ENCODE measurements at places on chromosomes 7 and 10.

- DNase-seq = peak; percentile 84
Measured at GRCh38 chr7:107564553-107565298, 955 bp downstream of the DUS4L start.

DNA sequence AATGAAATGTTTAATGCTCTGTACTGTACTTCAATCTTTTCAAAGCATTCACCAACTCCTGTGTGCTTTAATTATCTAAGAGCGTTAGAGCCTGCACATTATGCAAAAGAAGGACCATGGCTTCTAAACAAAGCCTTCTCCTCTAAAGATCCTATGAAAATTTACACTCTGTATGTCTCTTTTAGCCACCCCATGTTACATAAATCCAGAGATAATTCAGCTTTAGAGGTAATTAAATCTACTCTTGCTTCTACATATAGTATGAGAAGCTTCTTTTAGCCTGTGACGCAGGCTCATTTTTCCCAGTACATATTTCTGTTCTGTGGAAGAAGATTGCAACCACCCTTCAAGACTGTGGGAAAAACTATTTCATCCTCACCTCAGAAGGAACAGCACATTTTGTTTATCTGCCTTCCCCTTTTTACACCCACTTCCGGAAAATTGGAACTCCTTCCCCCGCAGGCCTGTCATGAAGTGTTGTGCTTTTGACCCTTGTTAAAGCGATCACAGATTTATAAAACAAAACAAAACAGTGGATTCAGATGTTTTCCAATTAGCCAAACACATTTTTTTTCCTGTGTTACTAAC lies 8.1 kb upstream of the TAS2R16 start:
- no peak for DNase-seq

GRCh38 chr10:20903635-20904390 lies 6.7 kb upstream of the NEBL start:
- DNase-seq = no peak

GRCh38 chr7:102068846-102069245 lies 217.8 kb upstream of the SH2B2 start:
- DNase-seq = no peak

DNA sequence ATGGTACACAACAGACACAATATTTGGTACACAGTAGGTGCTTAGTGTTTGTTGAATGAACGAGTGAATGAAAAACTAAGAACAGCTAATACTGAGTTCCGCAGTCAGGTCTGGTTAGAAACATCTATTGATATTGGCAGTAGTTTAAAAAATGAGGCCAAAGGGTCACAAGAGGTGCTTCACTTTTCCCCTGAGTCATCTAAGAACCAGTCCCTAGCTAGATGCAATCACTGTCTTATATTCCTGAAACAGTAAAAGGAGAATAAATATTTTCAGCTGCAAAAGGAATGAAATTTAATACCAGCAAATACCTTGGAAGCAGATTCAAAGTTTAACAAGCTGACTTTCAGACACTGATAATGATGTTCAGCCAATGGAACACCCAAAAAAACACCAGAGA lies 54.5 kb downstream of the SCRN1 start:
- no peak for DNase-seq

DNA sequence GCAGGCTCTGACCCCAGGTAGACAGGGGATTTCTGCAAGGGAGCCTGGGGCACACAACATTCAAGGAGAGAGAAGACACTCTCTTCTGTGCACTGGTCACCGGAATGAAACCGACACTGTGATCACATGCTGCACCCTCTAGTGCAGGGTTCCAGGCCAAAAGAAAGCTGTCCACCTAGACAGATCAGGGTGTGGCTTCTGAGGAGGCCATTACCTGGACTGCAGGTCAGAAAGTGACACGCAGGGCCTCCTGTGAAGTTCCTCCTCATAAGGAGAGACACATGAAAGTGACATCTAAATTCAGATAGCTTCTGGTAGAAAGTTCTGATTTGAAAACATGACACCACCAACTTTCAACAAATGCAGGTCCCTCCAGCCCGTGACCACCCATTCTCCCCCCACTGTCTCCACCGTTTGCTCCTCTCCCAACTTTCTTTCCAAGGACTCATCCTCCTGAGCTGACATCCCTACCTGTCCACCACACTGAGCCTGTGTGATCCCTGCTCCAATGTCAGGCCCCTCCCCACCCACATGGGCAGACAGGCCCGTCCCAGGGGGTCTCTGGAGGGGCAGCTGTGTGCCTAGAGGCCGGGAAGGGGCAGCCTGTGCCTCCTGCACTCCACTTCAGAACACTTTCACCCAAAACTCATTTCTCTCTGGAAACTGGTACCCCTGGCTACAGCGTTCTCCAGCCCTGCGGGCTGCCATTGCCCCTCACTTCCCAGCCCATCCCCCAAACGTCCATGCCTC lies 198.0 kb downstream of the TNS3 start:
- no peak for DNase-seq
